ENCODE measurements at places on chromosomes 4 and X.
A peak's percentile ranks its signal among the peaks of the same experiment; 100 is the strongest.

GRCh38 chrX:112818114-112819007 lies 22.3 kb downstream of the AMOT start:
- peaks cover 3% of the 10 kb centered on the region for H3K4me1 ChIP-seq
- peaks cover 2% of the 10 kb centered on the region for H3K36me3 ChIP-seq
- H3K4me3 ChIP-seq: no peak overlapping the region
- H3K27me3 ChIP-seq: no peaks in the 10 kb centered on the region
- H3K27ac ChIP-seq: no peak overlapping the region

DNA sequence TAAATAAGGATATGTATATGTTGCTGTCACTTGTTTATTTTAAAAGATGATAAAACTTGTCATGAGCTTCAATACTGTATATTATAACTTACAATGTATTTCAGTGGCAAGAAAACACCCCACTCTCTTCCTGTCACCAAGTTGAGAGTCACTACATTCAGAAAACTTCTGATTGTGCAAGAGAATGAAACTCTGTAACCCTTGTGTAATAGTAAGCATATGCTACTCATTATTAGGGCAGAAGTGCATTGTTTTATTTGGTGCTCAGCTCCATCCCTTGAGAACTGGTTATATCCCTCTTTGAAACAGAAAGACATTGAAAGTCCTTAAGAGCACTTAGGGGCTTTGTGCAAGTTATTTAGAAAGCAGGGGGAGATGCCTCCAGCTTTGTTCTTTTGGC lies 594.5 kb downstream of the ARAP2 start:
- no peaks in the 10 kb centered on the region for H3K4me1 ChIP-seq
- no peak for DNase-seq
- no peaks in the 10 kb centered on the region for H3K36me3 ChIP-seq
- H3K27me3 ChIP-seq: no peaks in the 10 kb centered on the region
- no peak overlapping the region for H3K27ac ChIP-seq

DNA sequence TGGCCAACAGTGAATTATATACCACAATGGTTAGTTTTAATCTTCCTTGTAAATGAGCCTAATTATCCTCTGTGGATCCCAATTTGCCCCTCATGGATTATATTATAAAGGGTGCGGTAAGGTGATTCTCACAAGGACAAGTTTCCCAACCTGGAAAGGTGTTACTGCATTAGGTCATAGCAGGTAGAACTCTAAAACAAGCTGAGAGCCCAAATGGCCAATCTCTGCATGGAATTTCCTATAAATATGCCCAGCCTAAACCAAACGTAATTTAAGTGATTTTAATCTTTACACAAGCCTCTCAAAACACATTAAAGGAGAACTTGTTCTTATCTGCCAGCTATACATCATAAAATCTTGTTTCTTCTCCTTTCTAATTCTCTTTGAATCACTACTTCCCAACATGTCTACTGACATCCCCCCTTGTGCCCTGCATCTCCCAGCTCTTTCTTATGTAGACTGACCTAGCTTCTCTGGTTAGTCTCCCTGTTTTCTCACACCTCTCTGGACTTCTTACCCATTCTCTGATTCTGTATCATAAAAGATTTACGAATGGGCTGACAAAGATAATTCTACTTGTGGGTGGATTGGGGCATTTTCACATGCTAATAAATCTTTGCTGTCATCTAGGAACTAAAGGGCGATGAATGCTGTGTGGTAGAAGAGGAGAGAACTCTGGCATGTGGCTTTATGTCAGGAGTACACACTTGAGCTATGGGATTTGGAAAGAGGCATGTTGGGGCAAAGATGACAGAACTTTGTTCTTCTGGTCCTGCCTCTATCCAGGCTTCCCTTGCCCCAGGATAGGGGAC lies 94.3 kb upstream of the PGRMC2 start:
- H3K27me3 ChIP-seq: no peaks in the 10 kb centered on the region
- no peak overlapping the region for H3K4me3 ChIP-seq
- no peak for DNase-seq
- H3K36me3 ChIP-seq: peaks cover 15% of the 10 kb centered on the region
- peaks cover 6% of the 10 kb centered on the region for H3K4me1 ChIP-seq

- no peak overlapping the region for H3K4me3 ChIP-seq
- H3K36me3 ChIP-seq: no peaks in the 10 kb centered on the region
- H3K27me3 ChIP-seq: no peaks in the 10 kb centered on the region
- H3K27ac ChIP-seq: no peak overlapping the region
These were observed 90.0 kb upstream of the ADRA2C start for GRCh38 chr4:3676196-3676595.

DNA sequence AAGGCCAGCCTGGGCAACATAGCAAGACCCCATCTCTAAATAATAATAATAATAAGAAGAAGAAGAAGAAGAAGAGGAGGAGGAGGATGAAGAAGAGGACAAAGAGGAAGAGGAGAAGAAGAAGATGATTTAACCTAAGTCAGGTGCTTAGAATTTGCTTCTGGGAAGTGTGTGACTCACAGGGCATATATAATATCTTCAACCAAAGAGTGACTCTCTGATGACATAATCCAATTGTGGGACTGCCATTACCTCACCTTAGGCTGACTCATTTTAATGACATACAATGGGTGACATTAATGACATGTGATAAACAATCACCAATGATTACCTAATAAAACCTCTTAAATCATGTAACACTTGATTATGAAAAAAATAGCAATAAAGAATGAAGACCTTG lies 32.7 kb upstream of the MBTPS2 start:
- no peak for DNase-seq
- no peaks in the 10 kb centered on the region for H3K27me3 ChIP-seq
- no peaks in the 10 kb centered on the region for H3K4me1 ChIP-seq
- no peak overlapping the region for H3K4me3 ChIP-seq

DNA sequence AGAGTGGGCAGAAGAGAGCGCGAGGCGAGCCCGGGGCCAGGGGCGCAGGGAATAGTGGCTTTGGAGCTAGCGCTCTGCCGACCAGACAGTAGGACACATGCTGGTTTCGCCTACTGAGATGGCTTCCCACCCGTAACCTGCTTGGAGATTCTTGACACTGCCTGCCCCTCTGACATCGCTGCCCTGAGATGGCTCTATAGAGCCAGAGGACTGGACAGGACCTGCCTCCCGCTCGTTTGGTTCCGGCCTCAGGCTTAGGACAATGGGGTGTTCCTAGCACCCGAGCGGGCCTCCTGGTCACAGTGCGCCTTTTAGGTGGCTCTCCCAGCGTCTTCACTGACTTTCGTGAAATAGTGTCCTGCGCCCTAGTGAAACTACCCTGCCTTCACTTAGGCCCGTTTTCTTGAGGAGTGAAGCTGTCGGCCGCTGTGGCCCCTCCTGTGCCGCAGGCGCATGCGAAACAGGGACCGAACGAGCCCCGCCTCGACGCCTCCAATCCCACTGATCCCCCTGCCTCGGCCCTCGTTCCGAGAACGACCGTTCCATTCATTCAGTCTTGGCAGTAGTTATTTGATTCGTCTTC lies 608 bp downstream of the TAF1 start:
- no peaks in the 10 kb centered on the region for H3K27me3 ChIP-seq
- no peak for DNase-seq
- peaks cover 41% of the 10 kb centered on the region for H3K36me3 ChIP-seq
- H3K27ac ChIP-seq: peak overlapping the region; percentile 60
- peak overlapping the region; percentile 90 for H3K4me3 ChIP-seq
- H3K4me1 ChIP-seq: no peaks in the 10 kb centered on the region

- H3K4me3 ChIP-seq: no peak overlapping the region
- H3K27me3 ChIP-seq: no peaks in the 10 kb centered on the region
- no peak overlapping the region for H3K27ac ChIP-seq
- no peaks in the 10 kb centered on the region for H3K36me3 ChIP-seq
These were observed 25.5 kb downstream of the ZNF330 start for GRCh38 chr4:141246243-141246642.

DNA sequence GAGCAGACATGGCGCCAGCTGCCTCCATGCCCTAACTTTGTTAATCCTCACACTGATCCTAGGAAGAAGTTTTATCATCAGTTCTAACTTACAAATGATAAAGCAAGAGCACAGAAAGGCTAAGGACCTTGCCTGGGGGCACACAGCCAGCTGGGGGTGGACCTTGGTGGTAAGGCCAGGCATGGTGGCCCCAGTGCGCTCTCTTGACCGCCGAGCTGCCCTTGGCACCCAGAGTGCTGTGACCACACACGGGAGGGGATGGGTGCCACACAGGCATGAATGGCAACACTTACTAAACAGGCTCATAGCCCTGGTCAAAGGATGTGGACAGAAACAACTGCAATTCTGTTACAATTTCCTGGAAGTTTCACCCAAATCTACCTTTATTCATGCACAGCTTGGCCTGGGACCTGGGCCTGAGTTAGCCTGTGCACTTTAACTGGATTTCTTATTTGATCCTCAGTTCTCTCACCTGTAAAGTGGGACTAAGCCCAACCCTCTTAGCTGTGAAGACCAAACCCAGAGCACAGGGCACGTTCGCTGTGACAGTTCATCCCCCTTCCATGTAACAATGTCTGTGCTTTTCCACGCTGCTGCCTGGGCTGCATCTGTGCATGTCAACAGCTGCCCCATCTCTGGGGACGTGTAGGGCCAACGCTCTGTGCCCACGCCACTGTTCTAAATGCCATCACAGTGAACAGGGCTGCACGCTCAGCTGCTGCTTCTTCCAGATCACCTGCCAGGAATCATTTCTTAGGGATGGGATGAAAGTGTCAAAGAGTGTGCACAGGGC lies 44.8 kb downstream of the ACOX3 start:
- no peak overlapping the region for H3K4me3 ChIP-seq
- peaks cover 3% of the 10 kb centered on the region for H3K4me1 ChIP-seq
- no peak overlapping the region for H3K27ac ChIP-seq

GRCh38 chr4:156085100-156085499 lies 131.4 kb upstream of the CTSO start:
- DNase-seq: no peak
- no peaks in the 10 kb centered on the region for H3K27me3 ChIP-seq
- no peaks in the 10 kb centered on the region for H3K4me1 ChIP-seq
- H3K27ac ChIP-seq: no peak overlapping the region

DNA sequence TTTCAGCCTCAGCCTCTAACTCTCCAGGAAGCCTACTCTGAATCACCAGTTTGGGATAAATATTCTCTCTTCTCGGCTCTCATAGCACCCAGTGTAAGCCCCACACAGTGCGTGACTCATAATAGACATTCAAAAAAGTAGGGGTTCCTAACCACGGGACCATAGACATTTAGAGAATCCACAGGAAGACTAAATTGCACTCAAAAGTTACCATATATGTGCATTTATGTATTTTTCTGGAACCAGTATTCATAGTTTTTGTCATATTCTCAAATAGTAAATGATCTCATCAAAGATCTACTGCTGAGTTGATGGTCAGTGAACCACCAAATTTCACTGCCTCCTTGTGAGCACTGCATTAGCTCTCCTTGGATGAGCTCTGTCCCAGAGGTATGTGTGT lies 625.7 kb downstream of the SMARCA1 start:
- DNase-seq: no peak
- no peak overlapping the region for H3K27ac ChIP-seq
- no peak overlapping the region for H3K4me3 ChIP-seq
- no peaks in the 10 kb centered on the region for H3K4me1 ChIP-seq
